GM18507 (cell line): ENCODE measurements at places on chromosomes 7 and 10.

DNA sequence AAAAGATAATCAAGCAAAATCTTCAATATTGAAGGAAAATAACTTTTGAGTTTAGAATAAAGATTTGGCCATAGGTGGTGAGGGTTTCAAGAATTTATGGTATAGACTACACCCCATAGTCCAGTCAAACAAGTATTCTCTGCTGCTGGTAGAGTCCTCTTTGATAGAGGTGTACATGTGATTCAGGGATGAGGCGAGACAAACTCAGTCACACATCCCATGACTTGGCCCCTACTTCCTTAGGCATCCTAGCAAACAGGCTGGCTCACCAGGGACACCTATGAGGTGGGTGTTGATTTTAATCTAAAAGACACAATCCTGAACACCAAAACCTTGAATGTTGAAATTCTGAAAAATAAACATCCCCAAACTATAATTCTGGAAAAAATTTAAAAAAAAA is 78.1 kb upstream of the SLC25A13 start:
- DNase-seq, result no peak

DNA sequence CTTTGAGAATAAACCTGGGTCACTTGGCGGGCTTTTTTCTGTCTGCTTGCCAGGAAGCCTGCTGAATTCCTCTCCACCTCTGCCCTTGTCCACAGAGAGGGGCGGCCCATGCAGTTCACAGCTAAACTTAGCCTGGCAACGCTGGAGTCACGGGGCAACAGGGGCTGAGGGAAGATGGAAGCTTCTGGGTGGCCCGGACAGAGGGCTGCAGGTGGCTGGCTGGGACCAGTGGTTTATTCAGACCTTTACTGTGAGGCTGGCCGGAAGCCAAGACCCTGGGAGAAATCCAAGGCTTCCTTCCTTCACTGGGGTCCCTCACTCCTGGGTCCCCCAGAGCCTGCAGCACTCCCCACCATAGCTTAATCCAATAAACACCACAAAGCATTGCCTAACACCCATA is 17.0 kb downstream of the ITPRIP start:
- no peak for DNase-seq

DNA sequence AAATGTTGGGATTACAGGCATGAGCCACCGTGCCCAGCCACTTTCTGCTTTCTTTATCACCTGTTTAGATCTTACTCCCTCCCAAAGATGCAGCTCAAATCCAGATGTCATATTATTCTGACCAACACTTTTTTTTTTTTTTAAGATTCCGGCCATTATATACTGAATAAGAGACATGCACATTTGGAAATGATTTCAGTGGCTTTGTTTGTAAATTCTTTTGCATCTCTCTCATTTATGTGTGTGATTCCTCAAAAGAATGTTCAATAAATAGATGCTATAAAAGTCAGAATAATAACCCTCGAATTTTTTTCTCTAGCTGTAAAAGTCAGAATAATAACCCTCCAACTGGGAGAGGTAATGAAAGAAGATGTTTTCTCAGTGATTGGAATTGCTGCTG is 25.4 kb downstream of the HECW1 start:
- DNase-seq, result no peak

DNA sequence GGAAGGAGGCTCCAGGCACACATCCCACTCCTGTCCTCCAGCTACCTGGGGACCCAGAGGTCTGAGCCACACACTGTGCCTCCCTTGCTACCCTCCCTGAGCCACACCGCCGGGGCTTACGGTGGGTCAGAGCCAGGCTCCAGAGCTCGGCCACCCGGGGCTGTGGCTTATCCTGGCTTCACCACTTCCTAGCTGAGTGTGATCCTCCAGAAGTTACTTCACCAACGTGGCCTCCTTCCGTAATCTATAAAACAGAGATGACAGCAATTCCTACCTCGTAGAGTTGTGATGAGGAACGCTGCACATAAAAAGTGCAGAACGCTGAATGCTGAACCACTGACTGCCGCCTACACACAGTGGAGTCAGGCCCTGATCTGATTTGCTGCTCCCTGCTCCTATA is 285.0 kb downstream of the PRPF18 start:
- no peak for DNase-seq

GRCh38 chr7:138785587-138786437 is 12.0 kb upstream of the TMEM213 start:
- no peak for DNase-seq

- DNase-seq, result no peak
These were observed 49.7 kb downstream of the TMEM178B start for GRCh38 chr7:141123522-141123921.

- no peak for DNase-seq
These were observed 213.1 kb downstream of the C7orf25 start for GRCh38 chr7:42698600-42699374.
